Activated T-cell treated with anti-CD3 and anti-CD28 coated beads, Interleukin-2, amount 50 U/mL, for 4 hours (primary cell): ENCODE measurements at places on chromosomes 4 and X. TPM values are rescaled to one million over a fixed set of nuclear protein-coding genes. Genes with fewer than 3 reads are reported as not detected.

Gene CNKSR2
- 11.4 TPM for total RNA-seq

DNA sequence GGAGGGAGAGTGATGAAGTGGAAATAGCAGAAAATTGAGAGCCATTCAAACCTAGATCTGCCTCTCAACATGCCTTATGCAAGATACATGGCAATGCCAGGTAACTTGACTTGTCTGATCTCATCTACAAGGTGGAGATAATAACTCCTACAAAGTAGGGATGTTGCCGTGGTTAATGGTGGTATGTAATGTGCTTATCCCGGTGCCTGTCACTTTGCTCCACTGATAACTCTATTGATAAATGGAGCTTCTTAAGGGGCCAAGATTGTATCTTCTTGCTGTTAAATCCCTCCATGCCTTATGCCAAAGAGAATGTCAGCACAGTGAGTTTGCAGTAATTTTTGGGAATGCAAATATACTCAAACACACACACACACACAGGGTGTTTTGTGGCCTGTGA, 355.8 kb downstream of the MAPK10 start:
- no peak for DNase-seq

GRCh38 chr4:174107746-174108354, 175.6 kb downstream of the FBXO8 start:
- DNase-seq, result no peak

DNA sequence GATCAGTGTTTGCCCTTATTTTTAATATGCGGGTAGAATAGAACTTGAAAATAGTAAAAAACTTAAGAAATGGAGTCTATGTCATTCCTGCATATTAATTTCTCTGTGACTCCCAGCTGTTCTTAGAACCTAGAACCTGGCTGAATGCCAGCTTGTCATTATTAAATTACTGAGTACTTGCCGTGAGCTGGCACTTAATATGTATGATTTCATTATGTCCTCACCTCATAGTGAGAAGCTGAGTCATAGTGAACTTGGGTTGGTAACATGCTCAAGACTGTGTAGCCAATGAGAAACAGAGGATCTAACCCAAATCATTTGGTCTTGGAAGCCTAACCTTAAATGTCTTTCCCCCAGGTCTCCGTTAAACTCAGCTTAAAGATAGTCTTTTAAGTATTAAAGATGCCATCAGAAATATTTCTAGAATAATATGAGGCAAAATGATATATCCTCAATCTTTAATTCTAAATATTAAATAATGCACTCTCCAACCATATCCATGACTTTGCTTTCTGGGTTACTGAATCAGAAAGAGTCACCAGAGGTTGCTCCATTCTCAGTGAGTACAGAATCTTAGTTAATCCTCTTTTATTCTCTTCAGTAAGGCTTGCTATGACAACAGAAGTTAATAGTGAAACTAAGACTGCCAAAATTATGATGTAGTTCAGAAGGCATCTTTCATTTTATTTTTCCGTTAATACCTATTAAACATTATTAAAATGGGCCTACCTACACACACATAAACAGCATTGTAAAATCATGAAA, 58.6 kb upstream of the TLL1 start:
- no peak for DNase-seq

Gene TXLNG
- 30.6 TPM for total RNA-seq

- no peak for DNase-seq
These were observed 117.3 kb downstream of the NKX6-1 start for GRCh38 chr4:84381759-84382158.

- DNase-seq, result no peak
These were observed 15.7 kb downstream of the CFAP99 start for GRCh38 chr4:2434420-2434819.

GRCh38 chrX:86148594-86148993, 343 bp downstream of the DACH2 start:
- DNase-seq, result no peak

DNA sequence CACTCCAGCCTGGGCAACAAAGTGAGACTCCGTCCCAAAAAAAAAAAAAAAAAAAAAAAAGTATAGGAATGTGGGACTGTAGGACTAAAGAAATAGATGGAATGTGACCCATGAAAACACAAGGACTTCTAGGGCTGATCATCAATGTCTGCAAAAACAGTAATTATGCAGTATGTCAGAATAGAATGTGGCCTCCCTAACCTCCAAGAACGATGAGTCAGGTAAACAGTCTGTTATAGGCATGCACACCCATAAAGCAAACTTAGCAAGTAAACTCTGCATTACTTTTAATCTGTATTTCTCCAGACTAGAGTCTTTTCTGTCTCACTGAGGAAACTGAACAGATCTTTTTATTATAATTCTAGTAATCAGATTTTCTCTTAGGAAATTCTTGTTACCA, 233.4 kb downstream of the HNRNPD start:
- DNase-seq, result no peak

Gene CLNK
- total RNA-seq, result 0.11 TPM

DNA sequence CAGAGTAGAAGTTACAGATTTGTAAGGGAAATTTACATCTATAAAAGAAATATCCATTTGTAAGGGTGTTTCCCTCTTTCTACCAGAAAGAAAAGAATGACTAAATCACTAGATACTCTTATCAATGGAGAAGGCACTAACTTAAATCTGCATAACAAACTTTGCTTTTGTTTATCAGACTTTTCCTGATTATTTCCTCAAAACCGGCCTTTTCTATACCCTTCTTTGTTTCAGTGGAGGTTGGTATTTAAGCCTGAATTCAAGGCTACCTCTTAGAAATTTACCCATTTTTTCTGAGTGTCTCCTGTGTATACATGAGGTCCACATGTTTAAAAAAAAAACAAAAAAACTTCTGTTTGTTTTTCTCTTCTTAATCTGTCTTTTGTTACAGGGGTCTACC, 80.4 kb upstream of the GRPR start:
- no peak for DNase-seq

DNA sequence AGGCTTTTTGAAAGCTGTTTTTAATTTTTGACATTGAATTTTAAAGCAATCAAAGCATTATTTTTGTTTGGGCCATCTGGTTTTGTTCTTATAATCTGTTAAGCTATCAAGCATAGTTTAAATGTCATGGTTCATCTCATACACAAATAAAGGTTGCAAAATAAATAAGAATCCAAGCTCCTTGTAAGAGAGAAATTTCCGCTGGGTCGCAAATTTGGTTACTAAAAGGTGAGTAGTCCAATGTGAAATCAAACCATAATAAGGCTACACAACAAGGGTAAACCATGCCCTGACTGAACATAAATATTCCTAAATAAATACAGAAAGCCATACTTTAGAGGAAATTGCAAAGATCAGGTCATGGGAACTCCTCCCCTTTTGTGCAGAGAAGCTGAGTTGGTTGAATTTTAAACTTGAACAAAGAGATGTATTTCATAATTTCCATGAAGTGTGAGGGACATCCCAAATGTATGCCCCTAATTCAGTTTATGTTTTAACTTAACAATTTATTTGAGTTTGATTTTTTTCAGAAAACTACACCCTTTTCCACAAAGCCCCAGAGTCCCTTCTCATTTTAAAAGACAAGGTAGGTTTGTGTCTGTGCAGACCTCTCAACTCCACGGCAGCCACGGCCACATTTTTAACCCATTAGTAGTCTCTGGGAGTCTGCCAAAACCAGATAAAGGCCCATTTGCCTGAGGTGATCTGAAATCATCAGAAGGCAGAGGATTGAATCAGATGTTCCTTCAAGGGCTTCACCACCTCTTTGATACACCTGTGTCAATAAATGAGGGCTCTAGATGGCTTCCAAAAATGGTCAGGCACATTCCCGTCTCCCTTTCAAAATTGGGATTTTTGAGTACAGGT, 85.2 kb downstream of the PLAC1 start:
- no peak for DNase-seq

GRCh38 chrX:42857766-42858165, 79.8 kb upstream of the PPP1R2C start:
- no peak for DNase-seq

Gene FAAH2
- total RNA-seq, result 1.9 TPM
